ENCODE measurements at places on chromosomes 1 and 21.

- no peak for DNase-seq
Observed at GRCh38 chr1:115925467-115925866, 50.8 kb upstream of the SLC22A15 start.

- DNase-seq, result no peak
Observed at GRCh38 chr21:45574691-45575090, 32.5 kb upstream of the SLC19A1 start.

DNA sequence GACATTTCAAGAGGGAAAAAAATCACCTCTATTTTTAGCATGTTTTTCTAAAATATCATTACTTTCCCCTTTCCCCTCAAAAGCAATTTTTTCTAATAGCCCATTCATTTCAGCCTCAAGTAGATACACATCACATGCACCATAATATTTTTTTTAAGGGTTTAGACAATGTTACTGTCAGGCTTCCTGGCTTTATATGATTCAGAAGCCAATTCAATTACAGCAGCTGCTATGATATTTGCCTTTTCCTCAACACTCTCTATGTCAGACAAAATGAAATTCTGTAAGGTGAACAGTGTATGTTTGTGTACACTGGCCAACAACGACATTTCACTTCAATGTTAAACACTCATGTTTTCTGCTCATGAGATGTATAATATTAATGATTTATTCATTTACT, 46.5 kb downstream of the OMA1 start:
- no peak for DNase-seq

- DNase-seq, result peak; percentile 75
Observed at GRCh38 chr1:2555634-2556276, 416 bp upstream of the TNFRSF14 start.

DNA sequence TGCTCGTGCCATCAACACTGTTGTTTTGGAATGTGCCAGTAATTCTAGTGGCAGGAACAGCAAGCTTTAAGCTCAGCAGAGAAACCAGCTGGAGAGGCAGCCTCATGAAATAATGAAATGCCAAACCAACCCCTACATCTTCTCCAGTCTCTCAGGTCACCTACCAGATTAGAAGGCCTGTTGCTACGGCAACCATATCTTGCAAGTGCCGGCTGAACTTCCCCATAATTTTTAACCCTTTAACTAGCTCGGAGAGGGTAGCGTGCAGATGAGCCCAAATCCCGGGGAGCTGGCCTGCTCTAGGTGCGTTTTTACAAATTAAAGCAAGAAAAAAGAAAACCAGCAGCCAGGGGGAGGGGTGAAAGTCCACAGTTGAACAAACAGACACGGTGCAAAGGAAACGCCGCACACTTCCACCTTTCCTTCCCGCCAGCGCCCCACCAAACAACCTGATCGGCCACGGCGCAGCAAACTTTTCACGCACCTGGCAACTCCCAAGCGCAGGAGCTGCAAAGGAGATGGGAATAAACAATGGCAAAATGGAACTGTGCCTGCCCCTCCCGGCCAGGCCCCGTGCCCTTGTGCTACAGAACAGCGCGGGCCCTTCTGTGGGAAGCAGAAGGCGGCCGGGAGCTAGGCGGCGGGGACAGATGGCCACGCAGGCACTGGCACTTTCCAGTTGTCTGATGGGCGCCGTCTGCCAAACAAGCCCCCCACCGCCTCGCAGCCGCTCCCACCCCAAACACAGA, 50.1 kb downstream of the SSBP3 start:
- DNase-seq, result peak; percentile 48

GRCh38 chr21:17495680-17496079, 17.2 kb upstream of the CXADR start:
- no peak for DNase-seq
